ENCODE measurements at places on chromosomes 4 and X.

DNA sequence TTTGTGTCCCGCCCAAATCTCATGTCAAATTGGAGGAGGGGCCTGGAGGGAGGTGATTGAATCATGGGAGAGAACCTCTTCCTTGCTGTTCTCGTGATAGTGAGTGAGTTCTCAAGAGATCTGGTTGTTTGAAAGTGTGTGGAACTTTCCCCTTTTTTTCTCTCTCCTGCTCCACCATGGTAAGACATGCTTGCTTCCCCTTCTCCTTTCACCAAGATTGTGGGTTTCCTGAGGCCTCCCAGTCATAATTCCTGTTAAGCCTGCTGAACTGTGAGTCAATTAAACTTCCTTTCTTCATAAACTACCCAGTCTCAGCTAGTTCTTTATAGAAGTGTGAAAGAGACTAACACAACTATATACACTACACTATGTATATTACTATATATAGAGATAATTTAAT is 697.8 kb upstream of the HS3ST1 start:
- DNase-seq: no peak

DNA sequence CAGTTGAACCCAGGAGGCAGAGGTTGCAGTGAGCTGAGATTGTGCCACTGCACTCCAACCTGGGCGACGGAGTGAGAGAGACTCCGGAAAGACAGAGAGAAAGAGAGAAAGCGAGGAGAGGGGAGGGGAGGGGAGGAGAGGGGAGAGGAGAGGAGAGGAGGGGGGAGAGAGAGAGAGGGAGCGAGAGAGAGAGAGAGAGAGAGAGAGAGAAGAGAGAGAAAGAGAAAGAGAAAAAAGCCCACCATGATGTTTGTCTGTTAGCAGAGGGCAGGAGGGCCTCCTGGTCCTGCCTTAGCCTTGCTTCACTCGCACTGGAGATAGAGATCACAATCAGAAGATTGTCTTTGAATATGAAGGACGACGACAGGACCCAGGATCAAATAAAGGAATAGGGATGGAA is 18.7 kb upstream of the BCORL1 start:
- no peak for DNase-seq

DNA sequence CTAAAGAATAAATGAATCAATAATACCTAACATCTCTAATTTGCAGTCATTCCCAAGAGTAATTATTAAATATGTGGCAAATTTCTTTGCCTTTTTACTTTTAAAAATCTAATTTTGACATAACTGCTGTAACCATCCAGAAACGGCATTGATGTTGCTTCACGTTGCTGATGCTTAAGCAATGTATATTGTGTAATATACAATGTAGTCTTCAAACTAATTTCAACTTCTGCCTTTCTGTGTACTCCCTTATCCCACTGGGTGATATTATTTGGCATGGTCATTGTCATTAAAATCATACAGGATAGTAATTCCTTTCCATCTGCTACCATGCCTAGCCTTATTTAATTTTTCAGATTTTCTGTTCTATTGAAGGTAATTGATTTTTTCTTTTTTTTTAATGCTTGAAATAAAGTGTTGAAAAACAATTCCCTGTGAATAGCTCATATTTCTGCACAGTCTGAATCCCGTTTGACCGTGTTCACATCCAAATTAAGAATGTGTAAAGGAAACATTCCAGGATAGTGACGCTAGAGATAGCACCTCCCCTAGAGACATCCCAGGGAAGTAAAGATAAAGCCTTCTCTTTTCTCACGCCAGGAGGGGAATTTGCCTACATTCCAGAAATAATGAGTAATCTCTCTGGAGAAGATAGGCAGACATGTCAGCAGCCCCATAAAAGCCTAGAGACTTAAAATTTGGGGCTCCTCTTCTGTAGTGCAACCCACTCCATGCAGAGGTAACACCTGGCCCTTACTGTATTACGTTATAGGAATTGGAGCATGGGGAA is 8.6 kb downstream of the FAM200B start:
- no peak for DNase-seq

GRCh38 chr4:2266181-2266580 is 4.3 kb upstream of the MXD4 start:
- no peak for DNase-seq

DNA sequence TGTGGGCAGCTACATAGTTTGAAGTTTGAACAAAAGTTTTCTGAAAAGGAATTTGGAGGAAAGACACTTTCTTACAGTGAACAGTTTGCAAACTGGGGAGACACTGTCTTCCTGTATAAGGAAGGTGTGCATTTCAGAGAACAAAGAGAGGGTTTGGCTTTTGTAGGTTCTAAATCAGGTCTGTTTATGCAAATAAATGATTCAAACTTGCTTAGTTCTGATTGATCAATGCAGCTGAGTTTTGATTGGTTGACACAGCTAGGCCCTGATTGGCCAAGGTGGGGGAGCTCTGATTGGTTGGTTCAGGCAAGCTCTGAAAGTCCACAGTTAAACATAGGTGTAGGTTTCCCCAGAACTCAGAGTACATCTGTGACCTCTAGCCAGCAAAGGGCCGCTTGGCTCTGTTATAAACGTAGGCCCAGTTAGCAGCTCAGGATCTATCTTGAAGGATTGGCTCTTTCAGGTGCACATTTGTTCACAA is 63.0 kb upstream of the ENPP6 start:
- no peak for DNase-seq

DNA sequence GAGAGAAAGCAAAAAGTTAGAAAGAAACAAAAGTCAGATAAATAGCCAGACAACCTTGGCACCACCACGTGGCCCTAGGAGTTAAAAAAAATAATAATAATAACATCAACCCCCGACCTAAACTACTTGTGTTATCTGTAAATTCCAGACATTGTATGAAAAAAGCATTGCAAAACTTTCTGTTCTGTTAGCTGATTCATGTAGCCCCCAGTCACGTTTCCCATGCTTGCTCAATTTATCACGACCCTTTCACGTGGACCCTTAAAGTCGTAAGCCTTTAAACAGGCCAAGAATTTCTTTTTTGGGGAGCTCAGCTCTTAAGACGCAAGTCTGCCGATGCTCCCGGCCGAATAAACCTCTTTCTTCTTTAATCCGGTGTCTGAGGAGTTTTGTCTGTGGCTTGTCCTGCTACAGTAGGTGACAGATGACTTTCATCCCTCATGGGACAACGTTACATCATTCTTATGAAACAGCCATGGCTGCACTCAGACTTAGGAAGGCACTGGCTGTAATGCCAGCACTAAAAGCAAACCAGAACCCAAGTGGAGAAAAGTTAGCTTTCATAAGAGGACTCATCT is 520 bp downstream of the ACOX3 start:
- no peak for DNase-seq

GRCh38 chr4:176638992-176639391 is 153.7 kb downstream of the VEGFC start:
- DNase-seq: no peak

- no peak for DNase-seq
These were observed 236.7 kb downstream of the PRDM5 start for GRCh38 chr4:120685756-120686278.

GRCh38 chr4:102429553-102429952 is 71.6 kb upstream of the NFKB1 start:
- no peak for DNase-seq

DNA sequence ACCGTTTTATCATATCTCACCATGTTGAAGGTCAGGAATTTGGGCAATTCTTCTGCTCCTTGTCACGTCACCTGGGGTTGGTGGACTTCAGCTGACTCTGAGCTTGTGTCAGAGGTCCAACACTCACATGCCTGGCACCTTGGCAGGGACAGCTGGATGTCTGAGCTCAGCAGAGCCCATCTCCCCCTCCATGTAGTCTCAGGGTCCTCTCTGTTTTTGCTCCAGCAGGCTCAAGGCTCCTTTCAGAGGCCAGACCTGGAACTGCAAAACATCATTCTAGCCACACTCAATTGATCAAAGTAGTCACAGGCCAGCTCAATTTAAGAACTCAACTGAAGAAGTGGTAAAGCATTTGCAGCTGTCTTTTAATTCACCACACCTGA is 45.4 kb downstream of the EDNRA start:
- DNase-seq: no peak

DNA sequence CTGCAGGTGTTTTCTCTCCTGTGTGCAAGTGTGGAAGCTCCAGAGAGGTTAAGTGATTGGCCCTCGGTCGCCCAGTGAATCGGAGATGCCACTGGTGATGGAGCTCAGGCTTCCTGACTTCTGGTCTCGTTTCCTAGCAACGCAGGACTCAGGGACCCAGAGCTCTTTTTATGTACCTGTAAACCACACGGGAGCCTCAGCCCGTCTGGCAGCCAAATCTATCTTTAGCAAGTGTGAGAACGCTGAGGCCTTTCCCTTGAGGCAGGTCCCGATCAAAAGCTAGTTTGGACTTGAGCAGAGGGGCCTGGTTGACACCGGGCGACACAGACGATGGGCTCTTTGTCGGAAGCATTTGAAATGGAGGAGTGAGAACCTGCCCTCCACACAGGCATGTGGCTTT is 116.8 kb downstream of the SORCS2 start:
- DNase-seq: no peak

GRCh38 chr4:78312989-78313753 is 238.4 kb upstream of the ANXA3 start:
- DNase-seq: no peak

DNA sequence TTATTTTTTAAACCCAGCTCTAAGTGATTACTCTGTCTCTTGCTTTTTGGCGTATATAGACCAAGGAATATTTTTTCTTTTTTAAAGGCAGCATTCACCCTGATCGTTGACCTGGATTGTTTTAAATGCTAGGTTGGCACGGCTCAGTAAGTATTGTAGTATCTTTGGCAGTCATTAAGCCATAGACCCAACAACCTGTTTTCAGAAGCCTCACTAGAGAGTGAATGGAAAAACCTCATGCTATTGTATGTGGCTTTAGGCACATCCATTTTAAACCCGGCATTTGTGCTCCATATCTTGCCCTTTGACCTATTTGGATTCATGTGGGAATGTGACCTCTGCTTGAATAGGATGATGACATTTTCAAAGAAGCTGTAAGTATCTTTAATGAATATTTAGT is 183.9 kb downstream of the SNCA start:
- DNase-seq: no peak

- DNase-seq: no peak
These were observed 404.1 kb downstream of the RAPGEF2 start for GRCh38 chr4:159506801-159507517.

DNA sequence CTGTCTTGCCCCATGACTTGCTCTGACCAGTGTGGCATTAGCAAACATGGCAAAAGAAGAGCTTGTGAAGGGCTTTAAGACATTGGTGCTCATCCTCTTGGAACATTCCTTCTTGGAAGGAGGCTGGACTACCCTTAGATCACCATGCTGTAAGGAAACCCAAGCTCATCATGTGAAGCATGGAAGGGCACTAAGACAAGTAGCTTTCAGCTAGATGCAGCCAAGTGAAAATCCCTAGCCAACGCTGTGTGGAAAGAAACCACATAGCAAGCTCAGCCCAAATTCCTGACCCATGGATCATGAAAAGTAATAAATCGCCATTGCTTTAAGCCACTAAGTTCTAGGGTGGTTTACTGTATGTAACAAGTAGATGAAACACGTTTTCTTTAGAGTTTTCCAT is 12.4 kb upstream of the PACRGL start:
- DNase-seq: no peak

- DNase-seq: no peak
These were observed 8.6 kb upstream of the CPLX1 start for GRCh38 chr4:834368-835147.

DNA sequence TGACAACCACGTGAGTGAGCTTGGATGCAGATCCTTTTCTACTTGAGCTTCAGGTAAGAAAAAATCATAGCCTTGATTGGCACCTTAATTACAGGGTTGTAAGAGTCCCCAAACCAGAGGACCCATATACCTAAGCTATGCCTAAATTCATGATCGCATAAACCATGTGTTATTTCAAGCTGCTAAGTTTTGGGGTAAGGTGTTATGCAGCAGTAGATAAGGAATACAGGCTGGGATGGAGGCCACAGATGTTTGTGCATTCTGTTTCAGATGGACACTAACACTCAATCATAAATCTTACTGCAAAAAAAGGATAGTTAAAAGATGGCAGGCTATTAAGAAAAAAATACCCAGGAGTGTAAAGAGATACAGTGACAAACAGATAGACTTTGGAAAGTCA is 112.3 kb downstream of the ASB9 start:
- DNase-seq: no peak

- no peak for DNase-seq
These were observed 184.7 kb upstream of the FRMPD4 start for GRCh38 chrX:11953615-11954014.

GRCh38 chrX:38327775-38328081 is 419 bp upstream of the RPGR start:
- DNase-seq: no peak

DNA sequence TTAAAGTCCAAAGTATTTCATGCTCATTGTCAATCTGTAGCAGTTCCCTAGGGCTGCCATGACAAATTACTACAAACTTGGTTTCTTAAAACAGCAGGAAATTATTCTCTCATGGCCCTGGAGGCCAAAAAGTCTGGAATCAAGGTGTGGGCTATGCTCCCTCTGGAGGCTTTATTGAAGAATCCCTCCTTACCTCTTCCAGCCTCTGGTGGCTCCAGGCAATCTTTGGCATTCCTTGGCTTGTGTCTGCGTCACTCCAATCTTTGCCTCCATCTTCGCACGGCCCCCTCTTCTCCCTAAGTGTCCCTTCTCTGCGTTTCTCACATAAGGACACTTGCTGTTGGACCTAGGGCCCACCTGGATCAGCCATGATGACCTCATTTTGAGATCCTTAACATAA is 170.4 kb downstream of the SMIM20 start:
- no peak for DNase-seq

GRCh38 chr4:53050361-53050774 is 188.3 kb downstream of the RASL11B start:
- no peak for DNase-seq

- no peak for DNase-seq
These were observed 7.8 kb downstream of the TIFA start for GRCh38 chr4:112277705-112278448.

DNA sequence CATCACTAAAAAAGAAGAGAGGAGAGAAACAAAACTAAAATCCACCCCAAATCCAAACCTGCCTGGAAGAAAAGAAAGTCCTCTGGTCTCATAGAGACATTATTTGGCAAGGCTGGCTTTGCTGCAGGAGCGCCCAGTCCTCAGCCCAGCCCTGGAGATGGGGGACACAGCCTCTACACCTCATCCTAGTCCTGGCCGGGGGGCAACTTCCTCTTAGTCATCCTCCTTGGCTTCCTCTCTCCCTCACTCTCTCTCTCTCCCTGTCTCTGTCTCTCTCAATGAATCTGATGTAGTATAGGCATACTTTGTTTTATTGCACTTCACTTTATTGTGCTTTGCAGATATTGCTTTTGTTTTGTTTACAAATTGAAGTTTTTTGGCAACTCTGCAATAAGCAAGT is 55.8 kb upstream of the MAGEB10 start:
- DNase-seq: no peak

DNA sequence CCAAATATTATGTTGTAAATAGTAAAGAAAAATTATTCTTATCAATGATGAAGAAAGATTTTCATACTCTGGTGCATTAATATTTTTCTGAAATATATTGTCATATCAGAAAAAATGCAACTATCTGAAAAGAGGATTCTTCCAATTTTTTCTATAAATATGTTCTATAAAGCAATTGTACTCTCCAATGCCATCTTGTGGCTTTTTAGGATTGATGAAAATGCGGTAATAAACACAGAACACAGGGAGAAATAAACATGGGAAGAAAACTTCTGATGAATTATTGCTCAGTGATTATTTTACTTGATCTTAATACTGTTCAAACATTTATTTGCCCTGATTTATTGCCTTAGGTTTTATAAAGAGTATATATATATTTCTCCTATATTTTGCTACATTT is 215.4 kb downstream of the IL1RAPL1 start:
- DNase-seq: no peak

Measured in activated CD4-positive, alpha-beta T cell treated with anti-CD3 and anti-CD28 coated beads, Interleukin-2, amount 50 U/mL, for 24 hours (primary cell).